ENCODE measurements at places on chromosomes 2 and 18.

- DNase-seq, result no peak
These were observed 116.2 kb downstream of the ADCYAP1 start for GRCh38 chr18:1020731-1021344.

GRCh38 chr2:232075859-232076258 is 114.3 kb downstream of the DIS3L2 start:
- DNase-seq, result no peak

DNA sequence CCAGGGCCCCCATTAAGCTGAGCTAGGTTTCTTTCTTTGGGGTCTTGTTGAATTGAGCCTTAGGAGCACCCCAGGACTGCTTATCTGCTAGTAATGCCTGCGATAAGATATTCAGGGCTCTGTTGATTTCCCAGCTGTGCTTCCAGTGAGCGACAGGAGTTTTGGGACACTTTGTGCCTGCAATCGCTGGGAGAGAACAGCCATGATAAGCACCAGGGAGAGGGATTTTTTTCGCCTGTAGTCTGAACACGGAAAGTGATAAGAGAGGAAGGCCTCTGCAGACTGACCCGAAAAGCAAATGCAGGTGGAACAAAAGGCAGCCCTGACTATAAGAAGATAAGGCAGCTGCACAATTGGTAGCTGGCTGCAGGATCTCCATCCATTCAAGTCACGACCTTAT is 244.3 kb downstream of the CNTNAP5 start:
- no peak for DNase-seq

DNA sequence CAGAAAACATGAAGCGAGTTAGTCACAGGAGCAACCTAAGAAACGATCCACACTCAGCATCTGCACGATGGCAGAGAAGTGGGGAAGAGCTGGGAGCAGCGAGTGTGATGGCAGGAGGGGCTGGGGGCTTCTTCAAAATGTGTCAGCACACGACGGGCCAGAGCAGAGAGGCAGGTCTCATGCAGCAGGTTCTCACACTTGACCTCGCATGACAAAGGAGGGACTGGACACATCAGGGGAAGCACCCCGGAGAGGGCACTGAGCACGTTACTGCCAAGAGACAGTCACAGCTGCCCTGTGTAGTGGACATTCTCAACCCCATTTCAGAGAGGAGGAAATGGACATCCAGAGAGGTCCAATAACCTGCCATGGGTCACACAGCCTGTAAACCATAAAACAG is 104.1 kb upstream of the CAPN13 start:
- DNase-seq, result peak; percentile 26

DNA sequence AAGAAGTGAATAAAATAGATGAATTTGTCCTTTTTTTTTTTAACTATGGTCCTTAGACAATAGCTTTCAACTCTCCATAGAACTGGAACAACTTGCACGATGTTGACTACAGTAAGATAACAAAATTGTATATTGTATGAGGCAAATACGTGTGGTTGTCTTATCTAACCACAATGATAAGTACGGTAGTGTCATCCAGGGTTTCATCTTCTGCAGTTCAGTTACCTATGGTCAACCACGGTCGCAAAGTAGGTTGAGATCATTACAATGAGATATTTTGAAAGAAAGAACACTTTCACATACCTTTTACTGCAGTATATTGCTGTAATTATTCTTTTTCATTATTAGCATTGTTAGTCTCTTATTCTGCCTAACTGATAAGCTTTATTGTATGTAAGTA is 295.2 kb downstream of the PARD3B start:
- no peak for DNase-seq

GRCh38 chr2:128714285-128714684 is 395.6 kb upstream of the HS6ST1 start:
- DNase-seq, result no peak

Data from mesenteric fat pad (tissue), 1 donor.